ENCODE measurements at places on chromosomes 13 and 19.

GRCh38 chr19:12884926-12885748, 1.9 kb downstream of the KLF1 start:
- DNase-seq, result peak; percentile 76

GRCh38 chr13:32213626-32214025, 101.5 kb downstream of the ZAR1L start:
- no peak for DNase-seq

- DNase-seq, result no peak
These were observed 2.4 kb upstream of the CCDC9 start for GRCh38 chr19:47253970-47254369.

GRCh38 chr19:39704181-39705044, at the start of gene LGALS14:
LGALS14 (plus strand) TSS chr19:39704481; CDS start chr19:39704529, 48 bp downstream.
- no peak for DNase-seq

DNA sequence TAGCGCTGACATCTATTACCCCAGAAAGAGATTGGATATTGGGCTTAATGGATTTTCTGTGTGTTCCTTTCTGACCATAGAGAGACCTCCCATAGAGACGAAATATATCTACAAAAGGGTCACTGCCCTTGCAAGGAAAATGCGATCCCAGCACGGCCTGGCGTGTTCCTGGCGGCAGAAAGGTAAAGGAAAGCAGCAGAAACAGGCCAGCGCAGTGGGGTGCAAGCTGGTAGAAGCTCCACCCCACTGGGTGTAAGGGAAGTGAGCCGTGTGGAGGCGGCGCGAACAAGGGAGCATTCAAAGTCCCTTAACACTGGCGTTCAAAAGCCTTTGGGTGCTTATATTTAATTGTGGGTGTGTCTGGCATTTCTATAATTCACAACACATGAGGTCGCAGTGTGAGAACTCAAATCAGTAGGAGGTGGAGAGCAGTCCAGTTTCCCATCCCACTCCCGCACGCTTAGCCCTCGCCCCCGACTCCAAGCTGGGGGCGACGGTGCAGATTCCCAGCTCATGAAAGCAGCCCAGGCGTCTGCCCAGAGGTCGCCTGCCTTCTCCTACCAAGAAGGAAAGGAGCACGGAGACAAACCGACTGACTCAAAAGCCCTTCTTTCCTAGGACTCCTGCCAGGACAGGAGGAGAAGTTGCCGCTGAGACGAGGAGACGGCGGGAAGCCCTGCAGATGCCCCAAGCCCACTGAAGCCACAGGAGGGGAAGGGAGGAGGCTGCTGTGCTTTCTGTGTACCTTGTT, 478.4 kb downstream of the FOXO1 start:
- DNase-seq, result no peak

DNA sequence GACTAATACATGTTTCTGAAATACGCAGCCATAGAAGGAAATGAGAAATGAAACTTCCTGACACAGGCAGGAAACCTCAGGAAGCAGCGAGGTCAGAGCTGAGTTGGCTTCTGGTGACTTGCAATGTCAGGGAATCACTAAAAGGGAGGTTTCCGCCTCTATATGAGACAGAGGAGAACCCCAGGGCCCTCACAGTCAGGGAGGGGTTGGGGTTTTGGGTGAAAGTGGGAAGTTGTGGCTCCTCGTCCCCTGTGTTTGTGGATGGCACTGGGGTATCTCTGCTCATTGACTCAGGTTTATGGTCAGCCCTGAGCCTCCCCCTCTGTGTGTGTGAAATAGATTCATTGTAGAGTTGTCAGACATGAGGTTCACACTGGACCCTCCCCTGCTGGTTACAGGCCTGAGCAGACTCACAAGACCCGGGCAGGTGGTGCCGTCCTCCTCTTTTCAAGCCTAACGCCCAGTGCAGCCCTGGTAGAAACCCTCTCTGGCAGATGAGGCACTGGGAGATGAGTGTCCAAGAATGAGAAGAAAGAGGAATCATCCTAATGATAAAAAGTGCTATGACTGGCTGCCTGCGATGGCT, 5.5 kb upstream of the LILRA6 start:
- peak; percentile 76 for DNase-seq

DNA sequence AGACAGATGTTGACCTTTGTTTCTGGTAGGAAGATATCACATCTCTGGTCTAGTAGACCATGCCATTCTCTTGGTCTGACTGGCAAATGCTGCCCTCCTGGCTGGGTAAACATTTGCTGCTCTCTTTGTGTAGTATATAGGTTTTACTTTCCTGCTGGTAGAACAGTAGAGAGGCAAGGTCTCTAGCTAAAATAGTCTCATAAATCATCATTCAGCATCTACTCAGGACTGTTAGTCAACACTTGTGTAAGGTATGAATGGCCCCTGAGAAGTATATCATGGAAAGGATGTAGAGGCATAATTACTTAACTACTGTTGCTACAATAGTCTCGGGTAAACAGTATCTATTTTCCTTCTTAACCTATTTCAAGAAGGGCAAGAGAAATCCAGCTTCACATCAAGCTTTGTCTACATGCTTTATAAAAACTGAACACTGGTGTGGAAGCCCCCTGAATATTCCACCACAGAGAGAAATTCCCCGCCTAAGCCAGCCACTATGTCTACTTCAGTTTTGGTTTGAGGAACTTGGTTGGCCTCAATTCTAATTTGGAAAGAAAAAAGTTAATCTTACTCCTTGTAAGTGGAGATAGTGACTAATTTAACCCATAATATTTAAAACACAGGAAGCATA, 18.4 kb upstream of the MYCBP2 start:
- DNase-seq, result peak; percentile 15

GRCh38 chr19:9040131-9040530, 29.9 kb upstream of the MUC16 start:
- no peak for DNase-seq

DNA sequence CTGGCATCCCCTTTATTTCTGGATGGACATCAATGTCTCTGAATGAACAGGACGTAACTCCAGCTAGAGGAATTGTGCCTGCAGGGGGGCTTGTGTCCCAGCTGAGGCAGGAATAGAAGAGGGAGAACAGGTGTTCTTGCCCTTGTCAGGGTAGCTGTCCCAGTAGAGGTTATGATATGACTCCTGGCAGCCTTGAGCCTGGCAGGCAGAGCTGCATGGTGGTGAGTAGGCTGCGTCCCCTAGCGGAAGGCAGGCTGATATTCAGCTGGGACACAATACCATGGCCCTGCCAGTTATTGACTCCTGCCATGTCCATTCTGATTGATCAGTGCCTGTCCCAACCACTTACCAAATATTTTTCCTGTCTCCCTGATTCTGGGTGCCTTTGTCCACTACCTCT, 197.2 kb downstream of the RAP2A start:
- DNase-seq, result no peak

DNA sequence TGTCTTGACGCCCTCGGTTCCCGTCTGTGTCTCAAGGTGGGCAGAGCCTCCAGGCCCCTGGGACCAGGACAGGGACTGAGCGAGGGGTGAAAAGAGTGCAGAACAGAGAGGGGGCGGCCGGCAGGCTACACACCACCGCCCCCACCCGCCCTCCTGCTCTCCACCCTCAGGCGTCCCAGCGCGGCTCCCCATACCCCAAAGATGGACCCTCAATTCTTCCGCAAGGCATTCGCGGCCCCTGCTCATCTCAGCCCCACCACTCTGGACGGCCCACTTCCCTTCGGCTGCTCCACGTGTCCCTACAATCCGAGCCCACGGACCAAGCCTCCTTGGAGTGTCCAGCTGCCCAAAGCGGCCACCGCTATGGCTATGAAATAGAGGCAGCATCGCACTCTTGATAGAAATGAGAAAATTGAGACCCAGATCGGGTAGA, 1.8 kb downstream of the KLF16 start:
- no peak for DNase-seq

- no peak for DNase-seq
These were observed at the start of gene CEACAM19 for GRCh38 chr19:44671400-44671799. CEACAM19 (plus strand) TSS chr19:44671482; CDS start chr19:44671932, 450 bp downstream.

- no peak for DNase-seq
These were observed 27.9 kb downstream of the MIPEP start for GRCh38 chr13:23861310-23861709.

DNA sequence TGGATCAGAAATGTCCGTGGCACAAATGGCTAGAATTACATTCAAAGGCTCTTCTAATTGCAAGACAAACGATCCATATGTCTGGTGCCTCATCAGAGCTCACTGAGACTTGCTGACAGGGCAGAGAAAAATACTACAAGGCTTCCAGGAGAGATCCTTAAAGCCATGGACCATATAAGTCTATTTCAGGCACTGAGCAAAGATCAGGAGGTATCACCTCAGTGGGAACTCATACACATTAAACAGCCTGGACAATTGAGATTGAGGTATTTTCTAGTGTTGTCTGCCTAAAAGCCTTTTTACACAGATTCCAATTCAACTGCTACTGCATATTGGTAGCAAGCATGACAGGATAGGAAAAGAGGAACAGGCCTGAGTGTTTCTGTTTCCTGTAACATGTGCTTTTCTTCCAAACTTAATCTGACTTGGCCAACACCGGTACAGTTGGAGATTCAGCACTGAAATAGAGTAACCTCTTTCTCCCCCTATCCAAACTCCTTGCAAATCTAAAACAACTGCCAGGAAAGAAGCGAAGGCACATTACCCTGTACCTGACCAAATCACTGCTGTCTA, 65.9 kb downstream of the SERP2 start:
- peak; percentile 89 for DNase-seq

DNA sequence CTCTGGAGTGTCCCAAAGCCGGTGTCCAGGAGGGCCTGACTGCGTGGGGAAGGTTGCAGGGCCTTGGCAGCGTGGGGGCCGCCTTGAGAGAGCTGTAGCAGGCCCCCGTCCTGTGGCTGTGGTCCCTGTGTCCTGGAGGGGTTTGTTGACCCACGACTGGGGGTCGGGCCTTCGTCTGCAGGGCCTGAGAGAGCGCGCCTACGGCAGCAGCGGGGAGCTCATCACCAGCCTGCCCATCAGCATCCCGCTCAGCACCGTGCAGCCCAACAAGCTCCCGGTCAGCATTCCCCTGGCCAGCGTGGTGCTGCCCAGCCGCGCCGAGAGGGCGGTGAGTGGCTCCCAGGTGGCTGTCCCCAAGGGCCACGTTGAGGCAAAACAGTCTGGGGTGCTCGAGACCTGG, 18.5 kb downstream of the PLEKHJ1 start:
- no peak for DNase-seq

GRCh38 chr19:10690341-10690781, 10.9 kb upstream of the QTRT1 start:
- DNase-seq, result no peak

DNA sequence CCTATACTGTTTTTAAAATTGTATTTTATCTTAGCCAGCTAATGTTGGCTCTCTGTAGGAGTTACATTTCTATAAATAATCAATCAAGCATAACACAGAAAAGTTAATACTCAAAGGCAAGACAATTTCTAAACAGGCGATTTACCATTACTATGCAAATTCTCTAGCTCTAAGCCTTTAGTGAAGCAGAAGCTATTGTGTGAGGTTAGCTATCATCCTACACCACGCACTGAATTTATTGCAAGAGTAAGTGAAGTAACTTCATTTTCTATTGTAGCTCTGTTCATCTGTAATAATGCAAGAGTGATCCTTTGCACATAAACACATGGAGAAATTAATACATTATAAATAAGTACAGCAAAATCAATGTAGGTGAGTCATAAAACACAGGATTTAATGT, 439.3 kb downstream of the PCDH9 start:
- no peak for DNase-seq

DNA sequence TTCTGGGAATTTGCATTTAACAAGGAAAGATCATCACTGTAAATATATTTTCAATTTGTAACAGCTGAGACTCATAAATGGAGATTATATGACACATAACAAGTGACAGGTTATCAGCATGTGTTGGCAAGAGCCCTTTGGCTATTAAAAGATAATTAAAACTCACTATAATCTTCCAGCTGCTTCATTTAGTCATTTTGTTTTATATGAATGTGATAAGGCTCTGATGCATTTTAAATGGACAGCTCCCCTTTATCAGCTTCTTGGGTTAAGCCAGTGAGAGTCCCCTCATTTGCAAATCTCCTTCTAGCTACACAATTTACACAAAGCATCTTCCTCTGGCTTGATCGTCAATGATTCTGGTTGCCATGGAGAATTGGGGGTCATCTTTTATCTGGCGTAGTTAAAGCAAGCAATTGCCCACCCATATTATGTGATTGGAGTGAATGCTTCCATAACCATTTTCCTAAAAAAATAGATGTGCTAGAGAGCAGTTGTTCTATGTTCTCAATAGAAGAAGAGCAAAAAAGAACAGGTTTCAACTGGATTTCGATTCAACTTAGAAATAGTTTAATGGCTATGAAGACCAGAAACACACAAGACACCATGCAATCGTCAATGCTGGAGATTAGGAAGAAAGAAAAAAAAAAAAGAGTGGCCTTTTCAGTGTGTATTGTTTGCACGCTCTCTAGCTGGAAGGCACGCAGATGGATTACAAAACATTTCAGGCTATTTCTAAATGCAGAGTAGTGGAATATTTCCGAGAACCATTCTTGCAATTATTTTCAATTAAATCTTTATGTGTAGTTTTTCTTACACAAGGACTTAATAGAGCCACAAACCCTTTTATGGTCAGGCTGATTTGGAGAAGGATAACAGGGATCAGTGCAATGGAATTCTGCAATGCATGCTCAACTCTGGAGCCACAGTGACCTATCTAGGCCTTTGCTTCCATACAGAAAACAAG, 27.4 kb downstream of the STARD13 start:
- DNase-seq, result no peak

DNA sequence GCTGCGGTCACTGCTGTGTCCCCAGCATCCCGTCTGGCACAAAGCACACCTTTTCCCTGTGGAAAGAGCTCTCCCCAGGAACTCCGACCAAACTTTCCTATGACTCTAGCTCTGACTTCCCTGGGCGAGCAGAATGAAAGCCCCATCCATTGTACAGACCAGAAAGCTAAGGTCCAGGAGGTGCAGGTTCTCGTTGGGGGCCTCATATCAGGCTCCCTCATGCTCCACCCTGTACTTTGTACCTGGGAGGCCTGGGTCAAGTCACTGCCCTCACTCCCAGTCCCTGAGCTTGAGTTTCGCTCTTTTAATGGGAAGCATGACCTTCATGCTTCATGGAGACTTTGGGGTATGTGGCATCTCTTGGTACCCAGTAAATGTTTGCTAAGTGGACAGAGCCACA, 18.4 kb downstream of the CYTH2 start:
- DNase-seq, result no peak

DNA sequence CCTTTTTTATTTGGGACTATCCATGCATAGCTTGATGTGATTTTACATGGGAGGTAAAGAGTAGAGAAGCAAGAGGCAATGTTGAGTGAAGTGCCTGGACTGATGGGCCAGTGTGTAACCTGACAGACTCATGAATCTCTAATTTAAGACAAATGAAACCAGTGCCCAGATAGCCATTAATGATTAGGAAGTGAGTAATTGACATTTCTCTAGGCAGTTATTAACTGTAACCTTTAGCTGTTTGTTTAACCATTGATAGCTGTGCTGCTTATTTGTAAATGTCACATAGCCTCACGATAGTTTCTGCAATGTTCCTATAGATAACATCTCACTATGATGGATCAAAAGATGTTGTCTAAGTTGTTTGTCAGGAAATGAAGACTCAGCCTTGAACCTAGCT, 1047.5 kb upstream of the SPRY2 start:
- DNase-seq, result no peak

- DNase-seq, result no peak
These were observed 50.7 kb upstream of the SERP2 start for GRCh38 chr13:44322928-44323327.

- DNase-seq, result no peak
These were observed 450.8 kb downstream of the DCT start for GRCh38 chr13:94028650-94029049.

Data from common myeloid progenitor, CD34-positive (primary cell).